IPS DF 19.7 (cell line): ENCODE measurements at places on chromosomes 2 and 18.

- no peak for DNase-seq
Observed at GRCh38 chr2:235702186-235702585, 208.3 kb downstream of the AGAP1 start.

GRCh38 chr2:1235806-1236205, 177.5 kb upstream of the TPO start:
- DNase-seq, result no peak

GRCh38 chr2:129015397-129016285, 697.0 kb upstream of the HS6ST1 start:
- no peak for DNase-seq

- no peak for DNase-seq
Observed at GRCh38 chr18:42100911-42101310, 145.9 kb downstream of the PIK3C3 start.

DNA sequence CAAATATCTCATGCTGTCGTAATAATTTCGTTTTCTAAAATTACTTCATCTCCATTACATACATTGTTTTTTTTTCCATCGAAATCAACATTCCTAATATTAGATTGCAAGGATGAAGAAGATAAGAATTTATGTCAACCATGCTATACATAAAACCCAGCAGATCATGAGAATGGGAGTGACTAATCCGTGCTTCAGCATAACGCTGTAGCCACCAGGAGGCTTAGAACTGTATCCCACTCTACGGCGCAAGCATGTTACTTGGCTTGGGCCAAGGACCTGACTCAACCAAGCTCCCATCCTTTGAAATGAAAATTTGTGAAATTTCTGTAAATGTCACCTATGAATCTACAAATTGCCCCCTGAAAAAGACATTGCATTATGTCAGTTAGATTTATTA, 392.5 kb downstream of the FIGN start:
- no peak for DNase-seq

- no peak for DNase-seq
Observed at GRCh38 chr2:86039178-86039962, 66.3 kb downstream of the POLR1A start.

DNA sequence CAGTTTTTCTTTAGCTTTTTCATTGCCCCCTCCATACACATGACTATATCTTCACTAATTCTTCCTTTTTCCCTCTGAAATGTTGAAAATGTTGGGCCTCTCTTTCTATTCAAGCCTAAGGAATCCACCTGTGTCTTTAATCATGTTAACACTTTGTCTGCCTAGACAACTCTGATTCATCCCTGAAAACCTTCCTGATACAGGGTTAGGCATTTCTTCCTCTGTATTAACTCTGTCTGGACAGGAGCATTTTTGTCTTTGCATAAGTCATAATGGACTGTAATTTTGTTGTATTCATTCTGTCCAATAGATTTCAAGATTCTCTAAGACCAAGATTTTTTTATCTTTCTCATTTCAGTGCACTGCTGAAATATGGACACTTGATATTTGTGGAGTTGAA, 297.3 kb downstream of the IKZF2 start:
- DNase-seq, result no peak

- no peak for DNase-seq
Observed at GRCh38 chr2:9327873-9328352, 95.4 kb downstream of the ITGB1BP1 start.

DNA sequence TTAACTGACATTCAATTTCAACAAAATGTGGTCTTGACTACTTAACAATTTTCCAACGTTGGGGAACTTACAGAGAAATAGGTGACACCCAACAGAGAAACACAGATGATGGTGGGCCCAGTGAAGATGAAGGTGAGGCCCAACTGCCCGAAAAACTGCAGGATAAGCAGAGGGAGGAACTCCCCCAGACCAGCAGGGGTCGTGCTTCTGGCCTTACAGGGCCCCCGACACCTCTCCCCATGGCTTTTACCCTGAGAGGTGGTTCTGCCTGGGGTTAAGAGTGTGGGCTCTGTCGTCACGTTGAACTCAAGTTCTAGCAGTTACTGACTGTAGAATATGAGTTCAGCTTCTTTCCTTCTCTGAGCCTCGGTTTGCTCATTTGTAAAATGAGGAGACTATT, 119.5 kb upstream of the SMIM21 start:
- no peak for DNase-seq

DNA sequence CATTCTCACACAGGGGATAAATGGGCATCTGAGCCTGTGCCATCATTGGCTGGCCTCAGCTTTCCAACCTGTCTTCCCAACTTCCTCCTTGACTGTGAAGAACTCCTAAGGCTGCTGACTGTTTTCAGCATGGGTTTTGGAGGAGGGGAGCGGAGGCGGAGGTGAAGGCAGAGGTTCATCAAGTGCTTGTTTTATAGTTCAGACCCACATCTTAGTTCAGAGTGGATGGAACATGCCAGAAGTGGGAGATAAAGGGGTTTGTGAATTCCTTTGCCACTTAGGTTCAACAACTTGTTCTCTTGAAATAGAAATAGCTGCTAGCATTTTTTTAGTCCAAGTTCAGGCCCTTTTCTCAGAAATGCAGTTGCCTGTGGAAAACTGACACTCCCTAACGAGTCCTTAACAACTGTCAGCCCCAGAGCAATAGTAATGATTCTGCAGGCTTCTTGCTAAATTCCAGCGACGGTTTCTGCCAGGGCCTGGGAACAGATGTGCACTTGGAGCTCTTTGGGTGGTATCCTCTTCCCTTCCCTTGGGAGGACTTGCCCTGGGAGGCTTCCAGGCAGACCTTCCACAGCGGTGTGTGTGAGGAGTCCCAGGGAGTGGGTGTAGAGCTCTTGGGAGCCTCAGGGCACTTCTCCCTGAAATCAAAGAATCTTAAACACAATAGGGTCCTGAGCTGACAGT, 30.1 kb upstream of the ITGA6 start:
- DNase-seq, result no peak

DNA sequence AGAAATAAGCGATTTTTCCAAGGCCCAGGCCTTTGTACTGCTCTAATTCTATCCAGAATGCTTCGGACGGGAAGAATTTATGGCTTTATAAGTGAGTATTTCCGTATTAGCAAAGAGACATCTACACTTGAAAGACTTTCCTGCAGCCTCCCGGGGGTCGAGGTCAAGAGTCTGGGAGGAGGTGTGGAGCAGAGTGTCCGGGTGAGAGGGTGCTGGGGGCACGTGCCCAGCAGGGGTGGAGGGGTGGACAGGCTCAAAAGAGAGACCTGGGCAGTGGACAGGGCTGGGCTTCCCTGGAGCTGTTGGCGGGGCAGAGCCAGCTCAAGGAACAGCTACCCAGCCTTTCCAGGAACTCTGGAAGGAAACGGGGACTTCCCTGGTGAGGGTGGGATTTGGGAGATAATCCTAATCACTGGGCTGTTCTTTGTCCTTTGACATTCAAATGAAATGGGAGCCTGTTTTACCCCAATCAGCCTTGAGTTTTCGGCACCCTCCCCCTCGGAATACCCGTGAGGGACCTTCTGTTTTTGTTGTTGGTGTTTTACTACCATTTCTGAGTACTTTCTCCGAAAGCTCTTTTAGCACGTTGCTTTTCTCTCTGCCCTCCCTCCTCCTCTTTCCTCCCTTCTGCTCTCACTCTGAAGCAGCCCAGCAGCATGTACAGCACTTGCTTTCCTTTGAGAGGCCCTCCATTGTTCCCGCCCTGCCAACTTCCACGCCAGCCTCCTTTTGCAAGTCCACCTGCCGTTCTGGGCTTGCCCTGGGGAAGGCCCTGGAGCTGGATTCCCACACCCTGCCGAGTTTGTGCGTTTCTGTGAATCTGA, 164.7 kb downstream of the AGAP1 start:
- DNase-seq, result peak; percentile 72

GRCh38 chr18:21085579-21086166, 25.9 kb downstream of the ROCK1 start:
- no peak for DNase-seq
